ENCODE measurements at places on chromosomes 7 and 10.

GRCh38 chr10:49649294-49649693 lies 30.2 kb upstream of the C10orf53 start:
- DNase-seq: peak; percentile 63

DNA sequence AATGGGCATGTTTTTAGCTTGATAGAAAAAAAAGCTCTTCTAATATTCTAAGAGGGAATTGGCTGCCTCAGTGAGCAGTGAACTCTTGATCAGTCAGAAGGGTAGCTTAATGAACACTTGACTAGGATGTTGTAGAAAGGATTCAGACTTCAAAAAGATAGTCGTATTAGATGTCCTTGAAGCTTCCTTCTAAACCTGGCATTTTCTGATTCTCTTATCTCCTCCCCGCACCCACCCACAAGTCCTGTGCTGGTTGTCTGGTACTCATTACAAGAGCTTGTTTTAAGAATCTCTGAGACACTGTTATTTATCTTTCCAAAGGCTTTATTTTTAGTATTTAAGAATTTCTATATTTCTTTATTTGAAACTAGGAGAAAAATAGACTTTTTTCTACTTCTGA lies 7.4 kb upstream of the SMIM30 start:
- no peak for DNase-seq

GRCh38 chr10:77983384-77984341 lies 45.7 kb downstream of the POLR3A start:
- DNase-seq: no peak

DNA sequence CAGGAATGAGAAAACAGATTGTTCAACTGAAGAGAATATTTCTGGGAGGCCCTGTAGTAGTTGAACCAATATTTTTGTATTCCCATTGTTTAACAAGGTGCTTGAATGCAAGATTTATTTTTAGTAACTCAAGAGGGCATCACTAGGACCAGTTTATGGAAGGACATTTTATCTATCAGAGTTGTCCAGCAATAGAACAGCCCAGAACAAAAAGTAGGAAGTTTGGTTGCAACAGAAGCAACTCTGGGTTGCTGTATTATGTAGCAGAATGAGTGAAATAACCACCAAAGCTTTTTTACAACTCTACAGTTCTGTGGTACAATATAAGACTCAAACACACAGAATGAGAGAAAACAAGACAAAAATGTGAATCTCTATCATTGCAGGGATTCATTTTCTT lies 34.7 kb downstream of the CPED1 start:
- no peak for DNase-seq

DNA sequence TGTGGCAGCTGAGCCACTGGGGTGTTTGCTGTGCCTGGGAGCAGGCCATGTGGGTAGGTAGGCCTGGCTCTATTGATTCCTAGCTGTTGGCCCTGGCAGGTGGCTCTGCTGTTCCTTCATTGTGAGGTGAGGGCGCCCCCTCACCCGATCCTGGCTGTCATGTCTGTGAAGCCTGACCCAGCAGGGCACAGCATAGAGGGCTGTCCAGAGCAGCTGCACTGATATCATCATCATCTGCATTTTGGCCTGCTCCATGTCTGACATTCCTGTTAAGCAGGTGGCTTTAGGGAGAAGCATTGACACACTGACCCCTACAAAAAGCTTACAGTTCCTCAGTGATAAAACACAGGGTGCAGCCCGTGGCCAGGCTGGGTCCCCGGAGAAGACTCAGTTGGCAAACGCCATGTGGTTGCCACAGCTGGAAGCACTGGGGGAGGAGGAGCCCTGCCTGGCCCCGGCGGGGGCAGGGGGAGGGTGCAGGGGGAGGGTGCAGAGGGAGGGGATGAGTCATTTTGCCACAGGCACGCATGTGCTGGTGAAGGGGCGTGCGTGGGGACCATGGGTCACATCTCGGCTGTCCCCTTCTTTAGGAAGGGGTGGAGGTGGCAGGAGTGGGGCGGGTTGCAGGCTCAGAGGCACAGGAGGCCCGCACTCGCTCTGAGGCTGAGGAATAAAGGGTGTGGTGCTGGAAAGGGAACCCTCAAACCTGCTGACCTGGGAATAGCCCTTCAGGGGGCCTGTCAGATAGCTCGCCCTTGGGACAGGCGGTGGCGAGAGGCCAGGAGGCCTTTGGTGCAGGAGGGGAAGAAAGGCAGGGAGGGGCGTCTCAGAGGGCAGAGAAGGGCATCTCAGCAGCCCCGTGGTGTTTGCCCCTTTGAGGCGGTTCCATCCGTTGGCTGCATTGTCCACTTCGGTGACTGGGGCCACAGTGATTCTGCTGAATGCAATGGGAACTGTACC lies 31.6 kb downstream of the IKZF1 start:
- DNase-seq: peak; percentile 84

DNA sequence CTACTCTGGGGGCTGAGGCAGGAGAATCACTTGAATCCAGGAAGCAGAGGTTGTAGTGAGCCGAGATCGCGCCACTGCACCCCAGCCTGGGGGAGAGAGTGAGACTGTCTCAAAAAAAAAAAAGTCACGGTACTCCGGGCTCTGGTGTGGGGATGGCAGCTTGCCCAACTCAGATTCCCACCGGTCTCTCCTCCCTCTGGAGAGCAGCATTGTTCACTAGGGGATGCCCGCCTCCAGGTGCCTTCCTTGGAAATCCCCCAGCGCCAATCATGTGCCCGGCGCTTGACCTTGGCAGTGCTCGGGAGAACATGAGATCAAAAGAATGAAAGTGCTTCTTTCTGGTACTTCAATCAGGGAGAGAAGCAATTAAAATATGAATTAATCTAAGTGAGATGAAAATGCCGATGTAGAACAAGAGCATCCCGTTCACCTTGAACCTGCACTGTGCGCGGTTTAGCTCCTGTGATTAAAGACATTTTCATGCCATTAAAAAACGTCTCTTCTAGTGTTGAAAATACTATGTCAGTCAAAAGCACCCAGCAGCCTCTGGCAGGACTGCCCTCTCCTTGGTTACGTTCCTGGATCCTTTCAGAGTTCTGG lies 1127.3 kb upstream of the AUTS2 start:
- no peak for DNase-seq

DNA sequence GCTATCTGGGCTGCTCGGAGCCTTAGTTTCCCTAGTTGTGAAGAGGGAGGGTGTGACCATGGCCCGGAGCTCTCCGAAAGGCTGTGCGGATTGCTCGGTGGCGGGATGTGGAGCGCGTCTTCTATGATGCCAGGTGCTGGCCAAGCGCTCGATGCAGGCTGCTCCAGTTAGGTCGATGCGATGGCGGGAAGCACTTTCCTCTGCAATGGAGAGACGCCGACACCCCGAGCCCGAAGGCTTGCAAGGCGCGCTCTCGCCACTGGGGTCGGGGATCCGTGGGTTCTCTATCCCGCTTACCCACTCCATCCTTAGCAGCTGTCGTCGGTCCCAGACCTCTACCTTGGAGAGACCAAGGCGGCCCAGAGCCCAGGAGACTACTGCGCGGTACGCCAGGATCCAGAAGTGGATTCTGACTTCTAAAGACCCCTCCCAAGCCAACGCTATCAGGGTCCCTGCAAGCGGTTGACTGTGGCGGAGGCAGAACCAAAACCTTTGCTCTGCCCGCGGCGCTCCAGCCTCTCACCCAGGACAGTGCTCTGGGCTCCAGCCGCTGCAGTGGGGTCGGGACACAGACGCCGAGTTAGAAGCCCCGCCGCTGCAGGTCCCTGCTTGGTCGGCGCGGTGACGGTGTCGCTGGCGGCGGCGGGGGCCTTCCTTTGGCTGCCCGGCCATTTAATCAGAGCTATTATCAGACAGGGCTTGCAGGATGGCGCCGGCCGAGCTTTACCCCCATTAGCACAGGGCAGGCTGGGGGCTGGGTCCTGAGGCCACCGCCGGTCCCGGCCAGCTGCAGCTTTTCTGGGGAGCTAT lies 7.8 kb upstream of the TBX20 start:
- no peak for DNase-seq
